ENCODE measurements at places on chromosomes 12 and 14. TPM values are rescaled to one million over a fixed set of nuclear protein-coding genes. Genes with fewer than 3 reads are reported as not detected.

Gene SLC2A14
- total RNA-seq: 0.60 TPM

DNA sequence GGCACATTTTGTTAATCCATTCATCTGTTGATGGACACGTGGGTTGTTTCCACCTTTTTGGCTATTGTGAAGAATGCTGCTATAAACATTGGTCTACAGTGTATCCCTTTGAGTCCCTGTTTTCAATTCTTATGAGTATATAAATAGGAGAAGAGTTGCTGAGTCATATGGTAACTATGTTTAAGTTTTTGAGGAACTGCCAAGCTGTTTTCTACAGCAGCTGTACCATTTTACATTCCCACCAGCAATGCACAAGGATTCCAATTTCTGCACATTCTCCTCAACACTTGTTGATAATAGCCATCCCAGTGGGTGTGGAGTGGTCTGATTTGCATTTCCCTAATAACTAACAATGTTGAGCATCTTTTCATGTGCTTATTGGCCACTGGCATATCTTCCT lies 6.9 kb upstream of the SVOP start:
- DNase-seq: no peak

- no peak for DNase-seq
Observed at GRCh38 chr12:5954661-5955060, 9.6 kb upstream of the ANO2 start.

DNA sequence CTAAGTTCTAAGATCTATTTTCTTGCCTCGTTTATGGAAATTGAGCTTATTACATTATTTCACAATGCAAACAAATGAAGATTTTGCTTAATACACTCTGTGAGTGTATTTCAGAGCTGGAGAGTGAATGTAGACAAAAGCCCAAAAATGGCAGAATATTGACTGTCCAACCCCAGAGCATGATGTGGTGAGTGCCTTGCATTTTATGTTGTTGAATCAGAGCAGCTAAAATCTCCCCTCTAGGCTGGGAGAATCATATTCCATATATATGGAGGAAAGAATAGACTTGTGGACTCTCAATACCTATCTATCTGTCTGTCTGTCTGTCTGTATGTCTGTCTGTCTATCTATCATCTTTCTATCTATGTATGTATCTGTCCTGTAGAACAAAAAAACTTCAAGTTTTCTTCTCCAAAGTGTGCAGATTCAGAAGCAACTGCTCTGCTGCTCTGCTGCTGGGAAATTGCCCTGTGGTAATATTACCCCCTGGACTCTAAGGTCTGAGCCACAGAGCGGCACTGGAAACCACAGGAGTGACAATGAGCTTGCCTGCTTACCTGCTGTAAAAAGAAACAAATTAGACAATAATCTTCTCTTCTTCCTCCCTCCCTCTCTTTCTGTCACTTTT lies 209.4 kb upstream of the PRICKLE1 start:
- DNase-seq: no peak

DNA sequence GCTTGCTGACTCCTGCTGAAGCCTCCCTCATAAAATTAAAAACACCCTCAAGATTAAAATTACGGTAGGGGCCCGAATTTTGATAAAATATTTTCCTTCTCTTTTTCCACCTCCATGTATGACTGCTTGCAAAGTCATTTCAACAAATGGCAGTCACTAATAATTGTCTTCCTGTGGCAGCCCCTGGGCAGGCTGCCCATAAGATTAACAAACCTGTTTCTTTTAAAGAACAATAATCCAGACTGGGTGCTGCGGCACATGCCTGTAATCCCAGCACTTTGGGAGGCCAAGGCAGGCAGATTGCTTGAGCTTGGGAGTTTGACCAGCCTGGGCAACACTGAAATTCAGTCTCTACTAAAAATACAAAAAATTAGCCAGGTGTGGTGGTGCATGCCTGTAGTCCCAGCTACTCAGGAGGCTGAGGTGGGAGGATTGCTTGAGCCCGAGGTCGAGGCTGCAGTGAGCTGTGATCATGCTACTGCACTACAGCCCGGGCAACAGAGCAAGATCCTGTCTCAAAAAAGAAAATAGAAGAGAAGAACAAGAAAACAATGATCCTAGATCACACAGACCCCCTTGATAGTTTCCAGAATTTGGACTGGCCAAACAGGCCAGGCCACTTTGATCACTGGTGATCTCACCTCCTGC lies 8.7 kb downstream of the SAV1 start:
- no peak for DNase-seq

Gene TAS2R13
- total RNA-seq: 0.49 TPM

- DNase-seq: no peak
Observed at GRCh38 chr14:77131206-77131605, 10.4 kb downstream of the ZDHHC22 start.

Gene HOMEZ
- total RNA-seq: 7.6 TPM

GRCh38 chr12:22447223-22447622 lies 97.1 kb downstream of the C2CD5 start:
- DNase-seq: no peak

- no peak for DNase-seq
Observed at GRCh38 chr14:37384870-37385596, 187.3 kb downstream of the MIPOL1 start.

Gene TBX5
- not detected for total RNA-seq

Gene ADGRD1
- total RNA-seq: 4.7 TPM

GRCh38 chr12:78403681-78404080 lies 460.9 kb upstream of the SYT1 start:
- no peak for DNase-seq

DNA sequence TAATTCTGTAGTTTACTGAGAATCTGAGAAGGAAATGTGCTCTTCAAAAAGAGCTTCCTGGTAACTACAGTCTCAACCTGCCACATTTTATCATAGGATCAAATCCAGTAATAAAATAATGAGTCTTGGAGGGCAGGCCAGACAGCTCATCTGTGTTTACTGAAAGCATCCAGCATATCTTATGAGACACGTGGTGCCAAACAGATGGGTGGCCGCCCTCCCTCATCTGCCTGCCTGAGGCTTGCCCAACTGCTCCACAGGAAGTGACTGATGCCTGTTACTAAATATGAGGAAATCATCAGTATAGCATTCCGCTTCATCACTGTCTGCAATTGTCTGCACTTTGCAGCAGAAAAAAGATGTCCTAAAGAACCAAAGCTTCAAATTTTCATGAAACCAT lies 13.5 kb downstream of the DHRS7 start:
- DNase-seq: no peak
